ENCODE measurements at places on chromosomes 6 and 20.

- no peak for DNase-seq
Observed at GRCh38 chr20:63742381-63743024, 2.9 kb downstream of the SLC2A4RG start.

GRCh38 chr20:20697325-20697845 is 15.1 kb downstream of the RALGAPA2 start:
- no peak for DNase-seq

- peak; percentile 54 for DNase-seq
Observed at GRCh38 chr6:106974999-106975737, 639 bp upstream of the CD24 start.

GRCh38 chr6:128723667-128724066 is 159.3 kb upstream of the LAMA2 start:
- no peak for DNase-seq

DNA sequence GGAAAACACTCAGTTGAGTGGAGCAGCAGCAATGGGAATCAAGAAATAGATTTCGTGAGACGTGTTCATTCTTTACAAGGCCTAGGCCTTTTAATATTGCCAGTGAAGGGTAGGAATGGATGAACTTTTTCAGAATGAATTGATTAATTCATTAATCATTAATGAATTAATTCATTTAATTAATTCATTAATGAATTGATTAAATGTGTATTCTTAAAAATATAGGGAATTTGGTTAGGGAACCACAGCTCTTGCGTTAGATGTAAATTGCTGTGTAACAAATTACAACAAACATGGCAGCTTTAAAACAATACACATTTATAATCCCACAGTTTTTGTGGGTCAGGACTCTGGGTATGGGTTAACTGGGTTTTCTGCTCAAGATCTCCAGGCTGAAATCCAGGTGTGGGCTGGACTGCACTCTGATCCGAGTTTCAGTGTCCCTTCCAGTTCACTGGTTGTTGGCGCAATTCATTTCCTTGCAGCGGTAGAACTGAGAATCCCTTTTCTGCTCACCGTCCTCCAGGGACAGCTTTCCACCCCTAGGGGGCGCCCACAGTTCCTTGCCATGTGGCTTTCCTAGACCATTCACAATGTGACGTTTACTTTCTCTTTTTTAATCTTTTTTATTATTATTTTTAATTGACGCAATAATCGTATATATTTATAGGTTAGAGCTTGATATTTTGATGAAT is 32.8 kb upstream of the BCAS1 start:
- DNase-seq = peak; percentile 94

- DNase-seq = no peak
Observed at GRCh38 chr20:37729452-37729851, 35.6 kb downstream of the CTNNBL1 start.

- DNase-seq = no peak
Observed at GRCh38 chr20:42686057-42686456, 503.6 kb downstream of the PTPRT start.

DNA sequence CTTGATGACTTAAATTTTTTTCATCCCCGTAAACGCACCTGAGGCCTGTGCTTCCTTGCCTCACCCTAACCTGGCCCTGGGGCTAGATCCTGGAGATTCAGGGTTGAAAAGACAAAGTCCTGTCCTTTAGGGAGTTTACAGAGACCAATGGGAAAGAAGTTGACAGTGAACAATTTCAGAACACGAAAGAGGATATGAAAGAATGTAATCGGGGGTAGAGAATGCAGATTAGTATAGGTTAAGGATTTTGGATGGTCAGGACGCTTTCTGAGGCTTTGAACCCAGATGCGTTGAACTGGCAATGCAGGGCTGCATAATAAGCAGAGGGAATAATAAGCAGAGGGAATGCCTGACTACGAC is 1.7 kb upstream of the FBXO5 start:
- no peak for DNase-seq

DNA sequence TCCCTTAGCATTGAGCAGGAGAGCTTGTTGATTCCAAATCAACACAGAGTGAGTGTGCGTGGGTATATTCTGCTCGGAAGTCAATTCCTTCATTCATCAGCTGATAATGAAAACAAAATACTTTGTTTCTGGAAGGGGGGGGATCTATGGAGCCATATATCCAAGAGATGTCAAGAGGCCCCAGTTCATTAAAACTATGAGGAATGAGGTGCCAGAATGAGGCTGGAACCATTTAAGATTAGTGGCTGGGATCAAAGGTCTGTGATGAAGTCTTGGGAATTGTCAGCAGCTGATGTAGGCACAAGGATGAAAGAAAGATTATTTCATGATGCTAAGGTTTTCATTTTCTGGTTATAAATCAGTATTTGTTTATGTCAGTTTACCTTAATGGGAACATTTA is 30.5 kb upstream of the PLEKHG1 start:
- no peak for DNase-seq

DNA sequence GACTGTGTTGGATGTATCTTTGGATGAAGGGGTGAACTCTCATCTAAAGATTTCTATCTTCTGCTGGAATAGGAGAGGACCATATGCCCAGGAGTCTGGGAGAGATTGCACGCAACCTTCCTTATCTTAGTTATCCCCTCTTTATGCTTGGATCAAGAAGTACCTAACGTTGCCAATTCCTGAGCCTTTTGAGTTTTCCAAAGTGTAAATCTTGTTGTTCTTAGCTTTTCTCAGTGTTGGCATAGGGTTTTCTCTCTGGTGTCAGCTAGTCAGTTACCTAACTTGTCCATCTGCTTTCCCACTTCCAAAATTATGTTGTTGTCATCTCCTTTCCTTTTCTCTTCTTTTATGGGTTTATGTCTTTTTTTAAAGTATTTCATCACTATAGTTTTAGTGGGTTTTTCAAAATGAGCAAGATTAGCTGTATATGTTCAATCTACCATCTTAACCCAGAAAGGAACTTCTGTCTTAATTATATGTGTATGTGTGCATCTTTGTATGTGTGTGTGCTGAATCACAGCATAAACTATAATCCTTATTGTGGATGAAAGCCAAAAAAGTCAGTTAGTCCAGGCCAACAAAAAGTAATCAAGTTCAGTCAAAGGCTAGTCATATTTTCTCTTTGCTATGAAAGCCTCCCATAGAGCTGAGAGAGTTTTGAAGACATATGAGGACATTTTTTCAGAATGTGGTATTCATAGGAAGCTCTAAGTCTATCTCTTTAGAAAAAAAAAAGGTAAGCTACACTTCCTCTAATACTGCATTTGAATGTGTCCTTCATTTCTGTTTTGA is 72.1 kb downstream of the KHDC1L start:
- DNase-seq = no peak

GRCh38 chr6:169890049-169890448 is 138.6 kb downstream of the ERMARD start:
- DNase-seq = no peak

DNA sequence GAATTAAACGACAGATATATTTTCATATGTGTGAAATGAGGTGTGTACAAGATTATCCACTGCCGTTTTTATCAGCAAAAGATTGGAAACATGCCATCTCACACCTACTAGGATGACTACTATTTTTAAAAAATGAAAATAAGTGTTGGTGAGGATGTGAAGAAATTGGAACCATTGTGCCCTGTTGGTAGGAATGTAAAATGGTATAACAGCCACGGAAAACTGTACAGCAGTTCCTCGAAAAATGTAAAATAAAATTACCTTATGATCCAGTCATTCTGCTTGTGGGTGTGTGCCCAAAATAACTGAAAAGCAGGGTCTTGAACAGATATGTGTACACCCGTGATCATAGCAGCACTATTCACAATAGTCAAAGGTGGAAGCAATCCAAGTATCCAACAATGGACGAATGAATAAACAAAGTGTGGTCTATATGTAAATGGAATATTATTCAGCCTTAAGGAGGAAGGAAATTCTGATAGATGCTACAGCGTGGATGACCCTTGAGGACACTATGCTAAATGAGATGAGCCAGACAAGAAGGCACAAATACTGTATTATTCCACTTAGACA is 27.0 kb upstream of the CCN5 start:
- no peak for DNase-seq

GRCh38 chr6:54335871-54336270 is 27.6 kb downstream of the TINAG start:
- no peak for DNase-seq

GRCh38 chr6:167659046-167659445 is 167.7 kb upstream of the AFDN start:
- no peak for DNase-seq

DNA sequence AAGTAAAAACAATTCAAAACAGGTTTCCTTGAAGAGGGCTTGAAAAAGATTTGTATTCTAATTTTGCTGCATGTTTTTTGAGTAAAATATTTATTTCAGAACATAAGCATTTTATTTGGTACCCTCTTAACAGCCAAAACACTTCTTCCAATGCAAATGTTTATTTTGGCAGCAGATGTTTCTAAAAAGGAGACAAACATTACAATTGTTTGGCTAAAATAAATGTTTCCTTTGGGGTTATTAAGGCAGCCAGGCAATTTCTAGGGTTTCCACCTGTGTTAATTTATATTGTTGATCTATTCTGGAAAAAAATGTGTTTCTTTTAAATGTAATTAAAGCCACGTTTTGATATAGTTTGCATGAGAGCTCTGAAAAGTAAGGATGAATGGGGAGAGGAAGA is 56.6 kb downstream of the ARID1B start:
- DNase-seq = no peak

DNA sequence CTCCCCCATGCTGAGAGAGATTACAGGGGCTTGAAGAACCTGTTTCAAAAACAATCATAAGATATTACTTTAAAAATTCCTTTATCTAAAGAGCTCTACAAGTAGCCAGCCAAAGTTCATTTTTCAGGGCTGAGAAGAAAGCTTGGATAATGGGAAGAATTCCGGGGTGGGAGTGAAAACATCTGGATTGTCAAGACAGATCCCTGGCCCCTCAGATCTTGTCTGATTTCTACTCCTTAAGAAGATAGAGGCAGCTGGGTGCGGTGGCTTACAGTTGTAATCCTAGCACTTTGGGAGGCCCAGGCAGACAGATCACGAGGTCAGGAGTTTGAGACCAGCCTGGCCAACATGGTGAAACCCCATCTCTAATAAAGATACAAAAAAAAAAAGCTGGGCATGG is 24.8 kb downstream of the TRMT6 start:
- DNase-seq = no peak

- no peak for DNase-seq
Observed at GRCh38 chr6:148934961-148935360, 188.1 kb downstream of the UST start.

DNA sequence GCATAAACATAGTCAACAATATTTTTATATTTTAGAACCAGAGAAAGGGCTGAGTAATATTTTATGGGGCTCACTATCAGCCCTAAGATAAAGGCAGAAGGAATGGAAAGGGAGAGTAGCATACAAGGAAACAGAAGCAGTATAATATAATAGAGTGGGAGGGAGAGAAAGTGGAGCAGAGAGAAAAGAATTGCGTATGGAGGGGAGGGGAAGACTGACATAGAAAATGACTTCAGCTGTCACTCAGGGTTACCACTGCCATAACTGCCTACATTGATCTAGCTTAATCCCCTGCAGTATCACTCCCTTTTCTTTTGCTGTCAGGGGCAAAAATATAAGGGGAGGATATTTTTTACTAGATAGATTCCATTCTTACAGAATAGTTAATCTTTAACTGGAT is 1133.5 kb upstream of the MAP3K7 start:
- DNase-seq = no peak

GRCh38 chr6:168100803-168101589 is 22.0 kb upstream of the FRMD1 start:
- no peak for DNase-seq

- DNase-seq = no peak
Observed at GRCh38 chr6:44661221-44662008, 273.9 kb downstream of the CDC5L start.

DNA sequence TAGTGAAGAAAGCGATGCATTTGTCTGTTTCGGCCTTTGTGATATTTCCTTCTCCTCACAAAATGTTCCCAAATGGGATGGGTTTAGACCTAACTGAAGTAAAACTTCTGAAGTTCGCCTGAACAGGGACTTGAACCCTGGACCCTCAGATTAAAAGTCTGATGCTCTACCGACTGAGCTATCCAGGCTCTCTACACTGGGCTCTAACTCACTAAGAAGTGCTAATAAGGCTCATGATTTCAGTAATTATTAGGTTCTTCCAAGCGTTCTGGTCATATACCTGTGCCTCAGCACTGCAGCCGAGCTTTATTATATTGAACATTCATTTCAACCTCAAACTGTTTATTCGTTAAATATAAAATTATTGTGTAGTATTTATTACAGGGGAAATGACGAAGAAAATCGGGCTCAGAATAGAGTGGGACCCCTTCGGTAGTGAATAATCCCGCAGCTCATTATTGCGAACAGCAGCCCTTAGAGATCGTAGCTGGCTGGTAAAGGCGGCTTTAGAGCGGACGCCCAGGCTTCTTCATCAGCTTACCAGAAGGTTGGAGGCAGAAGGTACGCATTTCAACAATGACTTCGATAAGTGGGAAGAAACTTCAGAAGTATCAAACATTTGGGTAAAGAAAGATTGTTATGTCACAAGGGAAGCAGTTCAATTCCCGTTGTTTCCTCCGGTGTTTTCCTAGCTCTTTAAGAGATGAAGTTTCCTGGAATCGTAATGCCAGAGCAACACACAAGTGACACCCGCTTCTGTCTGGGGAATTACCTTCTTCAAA is 119.0 kb upstream of the ZNF184 start:
- DNase-seq = no peak

DNA sequence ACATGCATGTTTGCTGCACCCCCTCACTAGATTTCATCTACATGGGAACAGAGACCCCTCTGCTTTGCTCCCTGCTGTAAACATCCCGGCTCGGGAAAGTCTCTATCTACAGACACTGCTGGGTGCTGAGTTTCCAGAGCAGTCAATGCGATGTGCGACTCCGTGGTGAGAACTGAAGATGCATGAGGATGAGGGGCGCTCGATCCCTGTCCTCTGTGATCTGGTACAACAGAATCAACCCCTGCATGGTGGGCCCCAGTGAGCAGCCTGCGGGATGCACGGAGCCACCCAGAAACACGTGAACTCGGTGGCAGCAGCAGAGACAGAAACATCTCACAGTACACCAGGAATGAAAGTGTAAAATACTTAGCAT is 83.1 kb downstream of the THBS2 start:
- DNase-seq = no peak

GRCh38 chr6:107550241-107550840 is 60.4 kb downstream of the SOBP start:
- DNase-seq = no peak

DNA sequence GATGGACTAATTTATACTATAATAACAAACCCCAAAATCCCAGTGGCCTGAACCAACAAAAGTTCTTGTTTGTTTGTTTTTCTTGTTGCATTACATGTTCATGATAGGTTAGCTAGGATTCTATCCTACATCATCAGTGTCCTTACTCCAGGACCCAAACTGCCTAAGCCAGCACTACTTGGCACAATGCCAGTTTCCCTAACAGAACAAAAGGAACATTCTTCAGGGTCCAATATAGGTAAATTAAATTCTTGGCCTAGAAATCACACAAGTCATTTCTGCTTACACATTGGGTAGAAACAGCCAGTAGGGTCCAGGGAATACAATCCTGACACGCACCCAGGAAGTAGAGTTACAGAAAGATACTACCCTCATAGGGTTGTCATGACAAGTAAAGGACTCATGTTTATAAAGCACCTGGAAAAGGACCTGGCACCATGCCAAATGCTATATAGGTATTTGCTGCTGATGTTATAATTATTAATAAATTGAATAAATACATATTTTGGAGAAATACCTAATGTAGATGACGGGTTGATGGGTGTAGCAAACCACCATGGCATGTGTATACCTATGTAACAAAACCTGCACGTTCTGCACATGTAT is 38.8 kb downstream of the RCAN2 start:
- DNase-seq = no peak

Data from activated CD8-positive, alpha-beta memory T cell treated with anti-CD3 and anti-CD28 coated beads, Interleukin-2, amount 50 U/mL, for 48 hours (primary cell).